ENCODE measurements at places on chromosomes 16 and 17. TPM values are rescaled to one million over a fixed set of nuclear protein-coding genes. Genes with fewer than 3 reads are reported as not detected.

GRCh38 chr17:78958641-78959127 is 21.0 kb downstream of the LGALS3BP start:
- DNase-seq, result no peak

GRCh38 chr17:28598389-28598788 is 436 bp downstream of the SPAG5 start:
- DNase-seq, result no peak

DNA sequence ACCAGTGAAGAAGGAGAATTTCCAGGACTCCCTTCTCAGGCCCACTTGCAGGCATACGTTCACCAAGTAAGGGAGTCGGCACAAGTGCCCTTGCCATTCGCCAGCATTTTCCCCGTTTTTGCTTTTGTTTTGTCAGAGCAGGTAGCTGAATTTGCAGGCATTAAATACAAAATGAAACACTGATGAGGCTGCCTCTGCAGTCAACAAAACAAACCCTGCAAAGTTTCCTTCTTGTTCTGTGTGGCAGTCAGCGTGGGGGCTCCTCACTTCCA is 7.8 kb downstream of the GLOD4 start:
- DNase-seq, result no peak

DNA sequence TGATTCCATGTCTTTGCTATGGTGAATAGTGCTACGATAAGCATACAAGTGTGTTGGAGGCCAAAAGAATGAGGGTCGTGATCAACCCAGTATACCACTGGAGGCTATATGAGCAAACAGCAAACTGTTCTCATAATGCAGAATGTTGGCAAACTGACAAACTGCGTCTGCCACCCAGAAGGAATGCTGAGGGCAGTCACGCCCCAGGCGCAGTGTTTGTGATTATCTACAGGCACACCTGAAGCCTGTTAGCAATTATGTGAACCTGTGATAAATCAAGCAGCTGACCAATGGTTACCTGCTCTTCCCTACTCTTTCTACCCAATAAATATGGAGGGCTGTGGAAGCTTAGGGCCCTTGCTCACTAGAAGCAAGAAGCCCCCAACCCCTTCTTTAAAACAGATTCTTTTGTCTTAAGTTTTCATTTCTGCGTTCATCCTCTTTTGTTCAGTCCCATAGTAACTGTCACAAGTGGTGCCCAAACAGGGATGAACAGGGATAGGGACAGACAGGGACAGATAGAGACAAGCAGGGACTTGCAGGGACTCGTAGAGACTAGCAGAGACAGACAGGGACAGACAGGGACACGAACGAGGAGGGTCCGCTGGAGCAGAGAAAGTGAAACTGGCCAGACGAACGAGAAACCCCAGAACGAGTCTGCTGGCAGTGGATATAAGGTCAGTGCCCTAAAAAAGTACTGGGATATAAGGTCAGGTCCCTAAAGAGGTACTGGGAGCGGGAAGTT is 25.1 kb downstream of the CD300LG start:
- DNase-seq, result no peak

- no peak for DNase-seq
These were observed 3.3 kb downstream of the SMIM5 start for GRCh38 chr17:75636381-75637142.

- no peak for DNase-seq
These were observed 79.7 kb downstream of the KSR1 start for GRCh38 chr17:27535975-27536374.

- DNase-seq, result no peak
These were observed 26.0 kb downstream of the FA2H start for GRCh38 chr16:74748616-74749026.

GRCh38 chr16:69621225-69621624 is 55.5 kb downstream of the NFAT5 start:
- no peak for DNase-seq

GRCh38 chr16:75660726-75661302 is 13.2 kb downstream of the TERF2IP start:
- no peak for DNase-seq

GRCh38 chr16:15975172-15975571 is 25.8 kb downstream of the ABCC1 start:
- no peak for DNase-seq

DNA sequence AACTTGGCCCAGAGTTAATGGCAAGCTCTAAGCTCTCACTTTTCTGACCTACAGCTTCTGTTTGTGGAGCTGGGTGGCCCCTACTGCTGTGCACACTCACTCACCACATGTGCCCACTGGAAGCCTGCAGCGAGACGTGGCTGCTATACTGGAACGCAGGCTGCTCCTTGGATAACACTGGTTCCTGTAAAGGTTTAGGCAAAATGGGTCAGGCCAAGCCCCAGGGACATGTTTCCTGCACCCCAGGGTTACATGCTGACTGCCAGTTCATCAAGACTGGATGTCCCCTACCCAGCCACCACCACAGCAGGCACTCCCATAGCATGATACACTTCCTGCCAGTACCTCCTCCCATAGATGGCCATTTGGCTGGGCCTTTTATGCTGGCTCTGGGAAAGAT is 8.3 kb downstream of the POLDIP2 start:
- DNase-seq, result no peak

DNA sequence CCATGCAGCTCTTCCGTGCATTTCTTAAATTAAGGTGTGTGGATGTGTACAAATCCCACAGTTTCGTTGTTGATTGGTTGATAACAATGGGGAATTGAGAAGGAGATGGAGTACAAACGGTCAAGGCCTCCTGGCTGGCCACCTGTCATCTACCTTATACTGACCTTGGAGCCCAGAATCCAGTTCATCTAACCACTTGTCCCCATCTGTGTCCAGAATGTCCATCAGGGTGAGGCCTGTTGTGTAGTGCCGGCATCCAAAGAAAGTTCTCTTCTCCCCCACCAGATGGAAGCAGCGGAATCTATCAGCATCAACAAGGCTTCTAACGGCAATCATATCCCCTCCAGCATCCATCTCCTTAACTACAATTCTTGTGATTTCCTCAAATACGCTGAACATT is 1.5 kb downstream of the GSDMB start:
- no peak for DNase-seq

DNA sequence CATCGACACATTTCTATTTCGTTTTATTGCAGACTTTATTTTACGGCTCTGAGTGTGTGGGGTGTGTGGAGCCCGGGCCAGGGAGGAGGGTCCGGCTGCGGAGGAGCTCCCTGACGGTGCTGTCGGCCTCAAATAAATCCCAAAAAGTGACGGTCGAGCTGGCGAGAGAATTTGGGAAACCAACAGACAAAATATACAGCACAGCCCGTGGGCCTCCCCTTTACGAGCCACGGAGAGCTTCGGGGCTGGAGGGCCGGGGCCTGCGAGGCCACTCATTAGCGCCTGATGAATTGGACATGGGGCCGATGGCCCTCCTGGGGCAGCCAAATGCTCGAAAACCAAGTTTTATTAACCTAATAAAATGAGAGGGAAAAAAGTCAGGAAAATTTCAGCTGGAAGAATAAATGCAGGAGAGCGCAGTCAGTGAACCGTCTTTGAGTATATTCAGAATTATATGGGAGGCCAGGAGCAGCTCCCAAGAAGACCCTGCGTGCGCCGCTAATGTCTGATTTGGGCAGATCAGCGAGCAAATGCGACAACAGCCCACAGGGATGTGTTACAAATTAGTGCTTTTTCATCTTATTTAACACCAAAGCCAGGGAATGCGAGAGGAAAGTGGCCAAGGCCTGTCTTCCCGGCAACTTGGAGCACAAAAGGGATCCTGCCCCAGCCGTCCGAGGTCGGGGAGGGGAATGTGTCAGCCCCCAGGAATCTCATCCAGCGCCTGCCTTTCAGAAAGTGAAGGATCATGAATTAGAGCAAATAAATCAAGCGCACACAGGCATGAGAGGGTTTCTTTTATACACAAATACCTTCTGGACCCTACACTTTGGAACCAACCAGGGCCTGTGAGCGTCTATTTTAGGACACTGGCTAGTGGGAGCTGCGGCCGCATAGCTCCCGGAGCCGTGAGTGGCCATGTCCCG is 249.1 kb downstream of the C16orf95 start:
- no peak for DNase-seq

- no peak for DNase-seq
These were observed 37.8 kb downstream of the YPEL2 start for GRCh38 chr17:59369031-59369975.

- DNase-seq, result no peak
These were observed at the start of gene TBX21 for GRCh38 chr17:47733047-47733673. Gene TBX21, plus strand, starts transcription at chr17:47733236. Its CDS starts 219 bp downstream, at chr17:47733455.

DNA sequence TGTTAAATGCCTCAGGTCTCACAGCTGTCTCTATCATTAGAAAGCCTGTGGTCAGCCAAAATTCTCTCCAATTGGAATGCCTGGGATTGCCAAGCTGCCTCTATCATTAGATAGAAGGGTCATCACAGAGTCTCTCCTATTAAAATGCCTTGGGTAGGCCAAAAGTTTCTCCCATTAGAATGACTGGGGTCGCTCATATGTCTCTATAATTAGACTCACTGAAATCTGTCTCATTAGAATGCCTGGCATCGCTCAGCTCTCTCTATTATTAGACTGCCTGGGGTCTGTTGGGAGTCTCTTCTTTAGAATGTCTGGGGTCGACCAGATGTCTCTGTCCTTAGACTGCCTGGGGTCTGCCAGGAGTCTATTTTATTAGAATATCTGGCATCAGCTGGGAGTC is 2265.1 kb downstream of the TP53TG3F start:
- no peak for DNase-seq

GRCh38 chr17:14997290-14997689 is 267.8 kb downstream of the PMP22 start:
- no peak for DNase-seq

DNA sequence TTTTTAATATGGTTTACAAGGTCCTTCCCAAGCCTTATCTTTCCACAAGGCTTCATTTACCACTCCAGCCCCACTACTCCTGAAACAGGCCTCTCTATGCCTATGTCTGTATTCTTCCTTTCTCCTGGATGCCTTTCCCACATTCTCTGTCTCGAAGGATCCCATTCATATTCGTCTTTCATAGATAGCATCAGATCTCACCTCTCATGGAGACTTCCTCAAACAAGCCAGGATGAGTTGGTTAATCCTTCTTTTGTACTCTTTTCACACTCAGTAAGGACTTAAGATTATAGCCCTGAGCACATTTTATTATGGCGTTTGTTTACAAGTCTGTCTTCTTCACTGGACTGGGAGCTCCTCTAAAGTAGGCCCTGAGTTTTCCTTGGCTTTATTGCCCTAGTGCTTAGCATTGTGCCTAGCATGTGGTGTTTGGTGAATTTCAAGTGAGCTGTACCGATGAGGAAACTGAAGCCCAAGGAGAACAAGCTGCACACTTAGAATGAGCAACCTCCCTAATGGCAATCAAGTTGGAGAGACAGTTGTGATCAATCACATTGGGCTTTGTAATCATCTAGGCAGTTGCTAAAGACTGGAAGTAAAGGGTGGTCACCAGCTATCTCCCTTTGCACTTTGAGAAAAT is 10.0 kb upstream of the TBX4 start:
- DNase-seq, result no peak

- DNase-seq, result no peak
These were observed 56.8 kb downstream of the B9D1 start for GRCh38 chr17:19305761-19306159.

DNA sequence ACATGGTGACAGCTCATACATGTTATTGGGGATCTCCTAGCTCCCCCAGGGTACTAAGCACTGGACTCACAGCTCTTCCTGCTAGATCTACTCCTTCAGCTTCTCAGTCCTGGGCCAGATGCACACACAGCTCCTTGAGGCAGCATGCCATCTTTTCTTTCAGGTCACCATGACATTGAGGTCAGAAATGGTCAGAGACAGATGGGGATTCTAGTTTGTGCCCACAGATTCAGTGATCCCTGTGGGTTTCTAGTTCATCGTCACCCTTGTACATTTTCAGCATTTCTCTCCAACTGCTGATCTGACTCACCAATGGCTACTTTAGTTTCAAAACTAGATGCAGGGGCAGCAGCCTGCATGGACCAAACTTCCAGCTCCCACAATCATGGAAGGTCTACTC is 560.7 kb upstream of the PSMD7 start:
- no peak for DNase-seq

- DNase-seq, result no peak
These were observed 54.5 kb upstream of the MRC2 start for GRCh38 chr17:62572888-62573401.

GRCh38 chr17:60423865-60424264 is 1.6 kb downstream of the CHCT1 start:
- DNase-seq, result no peak

- no peak for DNase-seq
These were observed 75.2 kb downstream of the KANSL1 start for GRCh38 chr17:46117850-46118696.

DNA sequence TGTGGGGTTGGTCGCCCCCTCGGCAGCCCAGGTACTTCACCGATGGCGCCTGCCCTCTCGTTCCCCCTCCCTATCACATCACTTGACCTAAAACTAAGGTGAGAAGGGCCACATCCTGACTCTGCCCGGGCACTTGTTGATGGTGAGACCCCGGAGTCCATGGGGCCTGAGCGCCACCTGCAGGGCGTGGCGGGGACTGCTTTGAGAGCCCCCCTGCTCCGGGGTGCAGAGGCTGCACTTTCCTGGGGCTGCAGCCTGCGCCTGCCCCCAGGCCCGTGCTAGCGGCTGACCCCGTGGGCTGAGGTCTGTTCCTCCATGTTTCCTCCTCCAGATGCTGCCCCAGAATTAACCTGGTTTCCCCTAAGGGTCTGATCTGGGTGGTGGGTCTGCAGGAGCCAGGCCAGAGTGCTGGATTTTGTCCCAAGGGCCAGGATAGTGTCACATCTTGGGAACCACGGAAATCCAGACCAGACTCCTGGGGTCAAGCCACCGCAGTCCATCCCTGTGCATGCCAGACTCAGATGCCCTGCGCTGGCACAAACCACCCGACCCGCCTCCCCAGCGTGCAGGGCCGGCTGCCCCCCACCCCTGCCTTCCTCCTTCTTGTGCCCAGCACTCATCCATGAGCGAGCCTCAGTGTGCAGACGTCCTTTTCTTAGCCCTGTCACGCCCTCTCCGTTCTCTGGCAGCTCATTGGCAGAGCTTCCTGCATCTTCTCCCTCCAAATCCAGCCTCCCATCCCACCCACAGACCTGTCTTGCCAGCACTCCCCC is 2.7 kb downstream of the NDUFAF8 start:
- DNase-seq, result no peak

- no peak for DNase-seq
These were observed 127.3 kb downstream of the CDRT15L2 start for GRCh38 chr17:20706751-20707373.

GRCh38 chr17:1438593-1439083 is 17.4 kb downstream of the CRK start:
- DNase-seq, result no peak

ZNF629 gene
- total RNA-seq, result 17.5 TPM

TOM1L1 gene
- 5.0 TPM for total RNA-seq

TELO2 gene
- total RNA-seq, result 17.3 TPM

CHST4 gene
- total RNA-seq, result not detected

TMEM208 gene
- total RNA-seq, result 36.8 TPM

RNU2-1 gene
- not detected for total RNA-seq

CCT6B gene
- 1.8 TPM for total RNA-seq

CHST5 gene
- total RNA-seq, result not detected

SCNN1G gene
- total RNA-seq, result not detected

BTBD17 gene
- not detected for total RNA-seq
